Ascending aorta (tissue), 2 donors: ENCODE measurements at places on chromosomes 4 and X.

- DNase-seq = no peak
- no peak overlapping the region for H3K27ac ChIP-seq
- H3K27me3 ChIP-seq = peaks cover 9% of the 10 kb centered on the region
- H3K4me1 ChIP-seq = no peaks in the 10 kb centered on the region
- H3K36me3 ChIP-seq = no peaks in the 10 kb centered on the region
- no peak overlapping the region for H3K4me3 ChIP-seq
Observed at GRCh38 chrX:72316408-72317110, 10.8 kb upstream of the CITED1 start.

GRCh38 chr4:96630839-96631238 is 790.9 kb downstream of the PDHA2 start:
- H3K36me3 ChIP-seq = no peaks in the 10 kb centered on the region
- no peak overlapping the region for H3K27ac ChIP-seq
- DNase-seq = no peak
- H3K27me3 ChIP-seq = no peaks in the 10 kb centered on the region
- no peaks in the 10 kb centered on the region for H3K4me1 ChIP-seq
- H3K4me3 ChIP-seq = no peak overlapping the region

GRCh38 chr4:7906171-7906701 is 33.4 kb downstream of the AFAP1 start:
- peak overlapping the region; percentile 87 for H3K27ac ChIP-seq
- peaks cover 78% of the 10 kb centered on the region for H3K4me1 ChIP-seq
- H3K27me3 ChIP-seq = no peaks in the 10 kb centered on the region

DNA sequence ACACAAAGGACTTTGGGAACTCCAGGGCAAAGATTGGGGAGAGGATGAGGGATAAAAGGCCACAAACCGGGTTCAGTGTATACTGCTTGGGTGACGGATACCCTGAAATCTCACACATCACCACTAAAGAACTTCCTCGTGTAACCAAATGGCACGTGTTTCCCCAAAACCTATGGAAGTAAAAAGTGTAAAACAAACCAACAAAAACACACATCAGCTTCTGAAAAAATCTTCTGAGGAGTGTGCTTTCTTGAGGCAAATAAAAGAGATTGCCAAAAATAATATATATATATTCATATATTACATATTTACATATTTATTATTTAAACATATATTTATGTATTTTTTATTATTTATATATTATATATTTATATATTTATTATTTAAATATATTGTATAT is 3.9 kb downstream of the P2RY8 start:
- H3K4me3 ChIP-seq = no peak overlapping the region
- H3K36me3 ChIP-seq = no peaks in the 10 kb centered on the region
- no peak overlapping the region for H3K27ac ChIP-seq
- no peak for DNase-seq
- no peaks in the 10 kb centered on the region for H3K27me3 ChIP-seq
- H3K4me1 ChIP-seq = no peaks in the 10 kb centered on the region

DNA sequence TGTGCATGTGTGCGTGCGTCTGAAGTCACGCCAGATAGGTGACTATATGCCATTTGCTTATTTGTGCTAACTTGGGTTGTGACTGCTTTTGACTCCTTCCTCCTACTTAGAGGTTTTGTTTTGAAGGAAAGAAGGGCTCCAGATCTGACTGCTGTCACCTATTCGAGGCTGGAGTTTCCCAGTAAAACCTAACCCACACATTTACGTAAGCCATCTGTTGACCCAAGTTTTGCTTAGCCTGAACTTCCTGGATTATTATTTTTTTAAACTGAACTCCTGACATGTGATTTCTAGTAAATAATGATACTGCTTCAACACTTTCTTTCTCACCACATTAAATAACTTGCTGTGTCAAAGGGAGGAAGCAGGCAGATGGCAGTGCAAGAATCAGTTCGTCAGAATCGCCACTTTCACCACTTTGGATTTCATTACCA is 41.5 kb downstream of the DTHD1 start:
- H3K36me3 ChIP-seq = no peaks in the 10 kb centered on the region

DNA sequence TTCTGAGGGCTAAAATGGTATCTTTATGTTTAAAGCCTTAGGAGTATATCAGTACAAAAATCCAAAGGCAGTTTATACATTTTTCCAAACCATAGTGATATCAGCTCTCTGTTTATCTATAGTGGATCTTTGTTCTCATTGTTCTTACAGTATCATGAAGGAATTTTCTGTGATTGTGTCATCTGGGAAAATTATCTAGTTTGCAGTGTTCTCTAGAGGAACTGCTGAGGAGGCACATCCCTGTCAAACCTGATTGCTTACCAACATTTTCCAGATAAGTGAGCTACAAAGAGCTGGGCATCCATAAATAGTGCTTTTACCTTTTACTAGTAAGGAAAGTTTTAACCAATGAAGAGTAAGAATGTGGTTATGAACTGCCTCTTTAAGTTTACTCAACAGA is 44.9 kb upstream of the SLC25A31 start:
- H3K27ac ChIP-seq = no peak overlapping the region
- H3K36me3 ChIP-seq = no peaks in the 10 kb centered on the region
- no peaks in the 10 kb centered on the region for H3K4me1 ChIP-seq
- H3K4me3 ChIP-seq = no peak overlapping the region

- DNase-seq = no peak
- H3K4me3 ChIP-seq = peak overlapping the region; percentile 51
- H3K4me1 ChIP-seq = no peaks in the 10 kb centered on the region
- no peaks in the 10 kb centered on the region for H3K27me3 ChIP-seq
- no peaks in the 10 kb centered on the region for H3K36me3 ChIP-seq
Observed at GRCh38 chrX:149830192-149830873, 48.6 kb downstream of the MAGEA9 start.

DNA sequence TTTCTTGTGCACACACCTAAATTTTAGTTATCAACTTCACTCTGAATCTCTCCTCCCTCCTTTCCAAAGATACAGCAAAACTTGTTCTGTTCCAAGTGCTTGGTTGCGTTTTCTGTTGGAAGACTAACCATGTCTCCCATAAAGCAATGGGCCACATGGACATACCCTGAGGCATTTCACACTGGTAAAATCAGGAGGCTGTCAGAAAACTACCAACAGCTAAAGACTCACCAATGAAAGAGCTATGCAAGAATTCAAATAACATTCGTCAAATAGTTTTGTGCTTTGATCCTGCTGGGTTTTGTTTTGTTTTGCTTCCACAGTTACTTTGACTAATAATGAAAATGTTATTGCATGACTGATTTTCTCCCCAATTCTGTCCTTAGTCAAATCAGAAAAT is 46.0 kb downstream of the PHEX start:
- H3K4me3 ChIP-seq = no peak overlapping the region
- H3K27ac ChIP-seq = no peak overlapping the region
- no peaks in the 10 kb centered on the region for H3K4me1 ChIP-seq
- no peaks in the 10 kb centered on the region for H3K36me3 ChIP-seq

GRCh38 chrX:46665232-46666152 is 91.9 kb downstream of the CHST7 start:
- H3K4me1 ChIP-seq = no peaks in the 10 kb centered on the region
- H3K27ac ChIP-seq = no peak overlapping the region
- DNase-seq = no peak
- no peak overlapping the region for H3K4me3 ChIP-seq
- H3K36me3 ChIP-seq = no peaks in the 10 kb centered on the region

DNA sequence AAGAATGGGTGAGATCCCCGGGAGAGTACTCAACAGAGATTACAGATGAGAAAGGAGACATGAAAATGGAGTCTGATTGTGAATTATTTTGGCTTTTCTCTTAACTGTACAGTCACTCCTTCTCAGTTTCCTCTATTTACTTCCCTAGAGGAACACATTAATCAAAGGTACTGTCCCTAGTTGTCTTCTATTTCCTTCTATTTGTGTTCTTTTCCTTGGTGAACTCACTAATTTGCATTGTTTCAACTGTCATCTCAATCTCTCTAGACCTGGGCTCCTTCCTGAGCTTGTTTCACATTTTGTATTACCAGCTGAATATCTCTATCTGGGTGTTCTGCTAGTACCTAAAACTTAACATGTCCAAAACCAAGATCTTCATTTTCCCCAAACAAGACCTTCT is 59.8 kb downstream of the ABCB7 start:
- H3K4me1 ChIP-seq = no peaks in the 10 kb centered on the region
- peaks cover 4% of the 10 kb centered on the region for H3K36me3 ChIP-seq
- no peak overlapping the region for H3K27ac ChIP-seq
- H3K27me3 ChIP-seq = no peaks in the 10 kb centered on the region

- no peak overlapping the region for H3K4me3 ChIP-seq
- peaks cover 5% of the 10 kb centered on the region for H3K4me1 ChIP-seq
- DNase-seq = no peak
- no peaks in the 10 kb centered on the region for H3K36me3 ChIP-seq
Observed at GRCh38 chr4:112288455-112288854, 2.8 kb upstream of the TIFA start.

DNA sequence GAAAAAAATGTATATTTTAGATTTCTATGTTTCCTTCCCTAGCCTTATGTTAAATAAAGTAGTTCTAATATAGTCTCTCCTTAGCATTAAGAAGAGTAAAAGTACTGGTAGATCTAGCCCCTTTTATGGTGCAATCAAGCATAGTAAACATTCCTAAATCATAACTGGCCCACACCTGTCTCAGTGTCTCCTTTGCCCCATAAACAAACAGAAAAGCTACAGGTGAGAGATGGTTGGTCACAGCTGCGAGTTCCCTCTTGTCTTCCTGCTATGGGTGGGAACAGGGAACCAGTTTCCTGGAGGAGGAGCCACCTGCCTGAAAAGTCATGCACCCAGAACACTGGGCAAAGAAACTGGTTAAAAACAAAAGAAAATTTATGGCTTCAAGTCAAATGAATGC is 16.6 kb downstream of the SOWAHB start:
- H3K36me3 ChIP-seq = no peaks in the 10 kb centered on the region
- no peak overlapping the region for H3K27ac ChIP-seq
- no peak for DNase-seq
- no peaks in the 10 kb centered on the region for H3K4me1 ChIP-seq

GRCh38 chr4:32858971-32859370 is 2138.8 kb downstream of the PCDH7 start:
- H3K27ac ChIP-seq = no peak overlapping the region
- DNase-seq = no peak
- no peak overlapping the region for H3K4me3 ChIP-seq
- H3K36me3 ChIP-seq = no peaks in the 10 kb centered on the region
- H3K27me3 ChIP-seq = no peaks in the 10 kb centered on the region

DNA sequence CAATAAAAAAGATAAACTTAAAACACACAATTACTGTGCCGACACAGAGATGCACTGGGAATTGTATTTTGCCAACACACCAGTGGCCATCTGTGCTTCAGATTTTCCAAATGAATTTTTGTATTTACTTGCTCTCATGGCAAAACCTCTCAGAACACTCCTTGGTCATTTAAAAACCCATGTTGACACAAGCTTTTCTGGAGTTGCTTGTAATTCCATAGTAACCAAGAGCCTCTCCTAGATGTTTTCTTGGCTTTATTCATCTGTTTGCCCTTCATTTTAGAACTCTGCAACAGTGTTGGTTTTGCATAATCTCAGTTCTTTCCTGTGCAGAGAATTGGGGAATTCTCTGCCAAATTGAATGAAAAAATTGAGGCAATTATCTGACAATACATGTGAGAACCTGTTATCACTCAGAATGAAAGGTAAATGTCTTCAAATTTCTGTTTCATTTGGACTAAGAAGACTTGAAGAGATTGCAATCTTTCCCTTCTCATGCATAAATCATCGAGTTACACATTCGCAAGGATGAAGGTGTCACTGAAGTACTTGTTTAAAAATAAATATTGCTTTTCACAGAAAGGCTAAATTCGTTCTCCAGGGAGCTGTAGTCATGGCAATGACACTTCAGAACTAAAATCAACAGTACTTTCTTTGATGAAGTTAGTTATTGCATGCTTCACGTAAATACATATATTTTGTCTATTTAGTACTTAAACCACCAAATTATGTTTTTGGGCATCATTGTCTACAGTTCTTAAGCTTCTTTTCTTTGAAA is 301.8 kb upstream of the CTSO start:
- H3K27me3 ChIP-seq = no peaks in the 10 kb centered on the region
- DNase-seq = no peak

- DNase-seq = no peak
- H3K27ac ChIP-seq = peak overlapping the region; percentile 43
- H3K4me3 ChIP-seq = no peak overlapping the region
- H3K27me3 ChIP-seq = no peaks in the 10 kb centered on the region
Observed at GRCh38 chr4:30842142-30842541, 122.0 kb downstream of the PCDH7 start.

DNA sequence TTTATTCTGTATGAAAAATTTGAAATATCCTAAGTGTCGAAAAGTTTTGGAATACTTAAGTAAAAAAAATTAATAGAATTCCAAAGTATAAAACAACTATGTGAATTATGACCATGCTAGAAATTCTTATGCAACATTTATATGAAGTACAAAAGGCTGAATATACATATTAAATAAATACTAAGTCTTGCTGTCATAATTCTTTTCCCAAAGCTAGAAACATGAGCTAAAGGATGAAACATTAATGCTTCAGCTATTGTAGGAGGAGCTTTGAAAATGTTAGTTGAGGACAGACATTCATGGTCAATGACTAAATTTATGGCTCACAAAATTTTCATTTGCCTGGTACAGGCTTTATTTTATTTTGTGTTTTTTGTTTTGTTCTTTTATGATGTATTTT is 207.3 kb downstream of the GABRB1 start:
- H3K27me3 ChIP-seq = no peaks in the 10 kb centered on the region
- no peak for DNase-seq
- H3K36me3 ChIP-seq = no peaks in the 10 kb centered on the region
- no peak overlapping the region for H3K27ac ChIP-seq

DNA sequence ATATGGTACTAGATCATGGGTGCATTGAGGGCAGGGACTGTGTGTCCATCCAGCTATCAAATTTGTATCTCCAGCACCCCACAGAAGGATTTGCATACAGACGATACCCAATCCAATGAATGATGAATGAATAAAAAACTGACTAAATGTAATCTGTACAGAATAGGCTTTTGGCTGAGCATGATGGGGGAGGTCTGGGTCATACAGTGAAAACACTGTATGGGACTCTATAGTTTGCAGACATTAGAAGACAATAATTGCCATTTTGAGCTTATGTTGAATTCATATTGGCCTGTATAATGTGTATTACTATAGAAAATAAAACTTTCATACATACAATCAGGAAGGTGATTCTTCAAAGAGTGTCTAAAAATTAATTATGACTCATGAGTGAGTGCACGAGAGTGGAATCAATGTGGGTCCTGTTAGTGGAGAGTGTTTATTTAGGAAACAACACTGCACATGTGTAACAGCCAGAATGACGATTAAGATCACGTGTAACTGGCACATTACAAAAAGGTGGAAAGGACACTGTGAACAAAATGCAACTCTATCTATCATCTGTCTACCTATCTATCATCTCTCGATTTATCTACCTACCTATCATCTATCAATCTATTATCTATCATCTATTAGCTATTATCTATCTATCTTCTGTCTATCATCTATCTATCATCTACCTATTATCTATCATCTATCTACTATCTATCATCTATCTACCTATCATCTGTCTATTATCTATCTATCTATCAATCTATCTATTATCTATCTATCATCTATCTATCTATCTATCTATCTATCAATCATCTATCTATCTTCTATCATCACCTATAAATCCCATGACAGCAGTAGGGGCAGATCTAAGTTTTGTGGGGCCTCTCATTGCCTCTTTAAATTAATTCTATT is 201.3 kb downstream of the PTTG2 start:
- no peak overlapping the region for H3K4me3 ChIP-seq
- no peaks in the 10 kb centered on the region for H3K27me3 ChIP-seq
- no peaks in the 10 kb centered on the region for H3K36me3 ChIP-seq
- no peak overlapping the region for H3K27ac ChIP-seq
- no peak for DNase-seq

GRCh38 chrX:72644946-72645345 is 69.2 kb downstream of the PHKA1 start:
- H3K36me3 ChIP-seq = peaks cover 3% of the 10 kb centered on the region
- H3K4me3 ChIP-seq = no peak overlapping the region
- no peaks in the 10 kb centered on the region for H3K27me3 ChIP-seq
- H3K27ac ChIP-seq = no peak overlapping the region
- no peak for DNase-seq
